NCI-H1105 (cell line): ENCODE measurements at places on chromosomes 12 and 14.

GRCh38 chr14:54348001-54348611 is 48.7 kb upstream of the CDKN3 start:
- peak; percentile 74 for DNase-seq

- no peak for DNase-seq
Observed at GRCh38 chr12:125888921-125889320, 823.7 kb downstream of the AACS start.

DNA sequence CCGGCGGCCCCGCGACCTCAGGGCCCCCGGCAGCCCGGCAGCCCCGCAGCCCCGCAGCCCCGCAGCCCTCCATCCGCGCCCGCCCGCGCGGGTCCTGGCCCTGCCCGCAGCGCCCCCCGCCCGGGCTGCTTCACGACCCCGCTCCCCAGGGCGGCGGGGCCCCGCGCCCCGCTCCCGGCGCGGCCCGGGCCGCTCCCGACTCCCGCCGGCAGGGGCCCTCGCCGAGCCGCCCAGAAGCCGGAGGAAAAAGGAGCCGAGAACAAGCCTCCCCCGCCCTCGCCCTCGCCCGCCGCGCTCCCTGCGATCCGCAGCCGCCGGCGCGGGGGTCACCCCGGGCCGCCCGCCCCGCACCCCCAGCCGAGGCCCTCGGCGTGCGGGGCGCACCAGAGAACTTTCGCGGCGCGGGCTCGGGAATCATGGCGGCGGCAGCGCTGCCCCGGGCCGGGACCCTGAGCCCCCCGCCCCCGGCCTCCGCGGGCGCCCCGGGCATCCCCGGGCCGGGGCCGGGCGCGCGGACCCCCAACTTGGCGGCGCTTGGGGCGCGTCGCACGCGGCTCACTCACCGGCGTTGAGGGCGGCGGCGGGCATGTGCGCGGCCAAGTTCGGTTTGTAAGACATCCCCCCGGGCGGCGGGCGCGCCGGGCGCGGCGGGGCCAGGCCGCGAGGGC is 521 bp downstream of the CDK2AP1 start:
- peak; percentile 47 for DNase-seq

DNA sequence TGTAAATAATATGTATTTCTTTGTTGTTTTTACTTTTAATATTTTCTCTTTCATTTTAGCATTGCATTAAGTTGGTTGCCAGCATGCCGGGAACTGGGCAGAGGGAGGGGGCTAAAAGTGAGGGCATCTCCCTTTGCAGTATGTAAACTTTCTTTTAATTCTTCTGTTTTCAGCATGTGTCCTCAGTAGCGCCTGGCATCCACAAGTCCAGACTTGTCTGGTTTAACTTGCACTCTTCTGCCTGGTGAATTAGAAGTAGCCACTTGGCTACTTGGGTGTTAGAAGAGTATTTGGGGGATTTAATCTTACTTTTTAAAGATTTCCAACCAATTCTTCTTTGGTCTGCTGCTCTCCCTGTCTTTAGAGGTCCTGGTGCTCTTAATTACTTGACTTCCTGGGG is 117.2 kb upstream of the SCAF11 start:
- no peak for DNase-seq

DNA sequence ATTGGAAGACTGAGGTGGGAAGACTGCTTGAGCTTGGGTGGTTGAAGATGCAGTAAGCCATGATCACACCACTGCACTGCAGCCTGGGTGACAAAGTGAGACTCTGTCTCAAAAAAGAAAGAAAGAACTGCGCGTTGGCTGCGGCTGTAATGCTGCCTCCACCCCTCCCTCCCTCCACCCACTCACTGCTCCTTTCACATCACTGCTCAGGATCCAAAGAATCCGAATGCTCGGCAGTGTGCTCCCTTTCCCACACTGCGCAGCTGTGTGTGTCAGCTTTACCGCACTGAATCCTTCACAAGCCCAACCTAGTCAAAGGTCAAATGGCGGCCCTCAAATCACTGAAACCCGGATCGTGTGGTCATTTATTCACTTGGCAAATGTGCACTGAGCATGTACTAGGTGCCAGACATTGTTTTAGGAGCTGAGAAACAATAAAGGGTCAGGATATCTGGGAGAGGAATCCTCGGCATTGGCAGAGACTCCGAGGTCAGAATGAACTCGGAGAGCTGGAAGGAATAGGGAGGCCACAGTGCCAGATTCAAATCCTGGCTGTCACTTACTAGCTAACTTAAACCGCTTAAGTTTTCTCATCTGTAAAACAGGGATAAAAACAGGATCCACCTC is 11.5 kb upstream of the TDRD9 start:
- DNase-seq, result no peak
